ENCODE measurements at places on chromosomes 3 and 15.

GRCh38 chr15:74794248-74794969 lies 12.5 kb downstream of the CSK start:
- no peak for DNase-seq

- no peak for DNase-seq
These were observed 116.9 kb upstream of the LRRFIP2 start for GRCh38 chr3:37291275-37291700.

- no peak for DNase-seq
These were observed 4.3 kb downstream of the COX5A start for GRCh38 chr15:74933573-74933972.

- DNase-seq = no peak
These were observed 20.9 kb upstream of the SSUH2 start for GRCh38 chr3:8665407-8665896.

- DNase-seq = no peak
These were observed 5.1 kb downstream of the ACAA1 start for GRCh38 chr3:38131621-38132369.

All from stimulated activated CD4-positive, alpha-beta T cell treated with anti-CD3 and anti-CD28 coated beads, Interleukin-12 subunit alpha, Interleukin-12 subunit beta, amount 100 ng/mL, for 4 hours (primary cell).